ENCODE measurements at places on chromosomes 11 and 22.

DNA sequence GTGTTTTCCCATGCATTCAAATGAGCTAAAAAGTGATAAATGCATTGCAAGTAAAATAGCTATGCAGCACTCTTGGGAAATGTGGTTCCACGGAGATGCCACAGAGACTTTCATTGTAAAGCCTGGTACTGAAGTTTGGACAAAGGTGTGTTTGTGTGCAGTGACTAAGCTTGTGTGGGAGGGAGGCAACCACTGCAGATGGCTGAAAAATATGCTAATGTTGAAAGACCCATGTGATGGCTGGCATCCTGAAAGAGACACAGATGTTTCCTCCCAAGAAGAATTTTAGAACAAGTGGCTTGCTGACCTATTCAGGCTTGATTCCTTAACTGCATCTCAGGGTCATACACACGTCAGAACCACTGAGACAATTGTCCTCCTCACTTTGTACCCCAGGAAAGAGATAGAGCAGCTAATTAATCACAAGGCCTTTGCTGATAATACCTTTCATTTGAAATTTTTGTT lies 73.8 kb downstream of the FAM76B start:
- peak; percentile 3 for DNase-seq

DNA sequence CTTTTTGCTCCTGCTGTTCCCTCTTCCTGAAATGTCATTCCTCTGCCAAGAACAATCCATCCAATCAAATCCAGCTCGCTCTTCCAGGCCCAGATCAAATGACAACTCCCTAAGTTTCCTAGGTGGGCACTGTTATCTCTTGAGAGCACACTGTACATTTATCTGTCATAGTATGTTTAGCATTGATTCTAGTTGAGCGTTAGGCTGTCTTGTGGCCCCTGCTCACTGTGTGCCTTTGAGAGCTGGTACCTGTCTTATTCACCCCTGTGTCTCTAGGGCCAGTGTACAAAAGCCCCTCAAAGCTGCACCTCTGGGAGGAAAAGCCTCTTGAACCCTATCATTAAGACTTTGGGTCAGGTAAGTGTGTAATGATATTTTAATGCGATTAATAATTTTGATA lies 7.1 kb upstream of the LMO2 start:
- no peak for DNase-seq

GRCh38 chr11:66495401-66495854 lies 15.0 kb upstream of the BBS1 start:
- DNase-seq = no peak

- no peak for DNase-seq
These were observed 10.4 kb upstream of the FXYD2 start for GRCh38 chr11:117834838-117835443.

- DNase-seq = no peak
These were observed 177.8 kb upstream of the NARS2 start for GRCh38 chr11:78752494-78752893.

- DNase-seq = no peak
These were observed 4746.2 kb upstream of the OR11H1 start for GRCh38 chr22:10781571-10782403.

DNA sequence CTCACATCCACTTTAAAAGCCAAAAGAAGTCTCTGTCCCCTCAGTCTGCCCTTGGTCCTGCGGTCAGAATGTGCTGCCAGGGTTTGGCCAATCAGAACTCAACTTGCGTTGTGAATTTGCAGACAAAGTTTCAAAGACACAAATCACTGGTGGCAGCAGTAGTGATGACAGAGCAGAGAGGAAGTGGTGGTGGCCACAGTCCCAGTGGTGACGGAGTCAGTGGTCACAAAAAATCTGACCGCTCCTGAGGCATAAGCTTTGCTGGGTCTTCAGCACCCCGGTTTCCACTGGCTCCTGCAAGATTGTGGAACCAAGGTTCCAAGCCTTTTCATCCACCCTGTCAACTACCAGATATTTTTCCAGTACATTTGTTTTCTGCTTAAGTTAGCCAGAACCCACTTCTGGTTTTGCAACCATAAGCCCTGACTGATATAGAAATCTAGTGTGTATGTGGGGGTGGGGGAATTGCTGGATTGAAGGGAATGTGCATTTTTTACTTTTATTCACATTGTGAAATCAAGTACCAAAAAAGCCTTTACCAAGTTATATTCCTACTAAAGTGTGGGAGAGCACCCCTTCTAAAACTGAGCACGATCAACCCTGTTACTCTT lies 112.3 kb downstream of the TMPRSS5 start:
- no peak for DNase-seq

GRCh38 chr11:61617515-61617914 lies 36.6 kb upstream of the SYT7 start:
- DNase-seq = no peak

DNA sequence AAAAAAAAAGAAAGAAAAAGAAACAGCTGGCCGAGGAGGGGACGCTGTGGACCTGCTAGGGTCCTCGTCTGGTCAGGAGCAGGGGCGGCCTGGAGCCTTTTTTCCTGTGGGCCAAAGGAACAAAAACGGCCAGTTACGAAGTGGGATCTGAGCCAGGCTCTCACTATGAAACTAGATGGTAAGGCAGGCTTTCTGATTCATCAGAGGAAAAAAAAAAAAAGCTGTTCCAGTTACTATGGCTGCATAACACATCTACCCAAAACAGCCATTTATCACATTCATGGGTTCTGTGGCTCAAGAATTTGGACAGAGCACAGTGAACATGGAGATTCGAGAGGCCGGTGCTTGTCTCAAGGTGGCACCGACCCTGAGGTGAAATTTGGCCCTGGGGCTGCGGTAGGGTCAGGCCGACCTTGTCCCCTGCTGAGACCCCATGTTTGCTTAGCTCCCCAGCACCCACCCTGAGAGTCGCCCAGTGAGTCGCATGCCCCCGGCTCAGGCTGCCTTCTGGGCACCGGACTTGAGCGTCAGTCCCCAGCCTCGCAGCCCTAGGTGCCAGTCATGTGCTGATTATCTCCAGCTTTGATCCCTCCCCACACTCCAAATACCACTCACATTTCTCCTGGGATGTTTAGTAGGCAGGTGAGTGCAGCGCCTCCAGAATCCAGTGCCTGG lies 34.2 kb downstream of the MRGPRD start:
- no peak for DNase-seq

DNA sequence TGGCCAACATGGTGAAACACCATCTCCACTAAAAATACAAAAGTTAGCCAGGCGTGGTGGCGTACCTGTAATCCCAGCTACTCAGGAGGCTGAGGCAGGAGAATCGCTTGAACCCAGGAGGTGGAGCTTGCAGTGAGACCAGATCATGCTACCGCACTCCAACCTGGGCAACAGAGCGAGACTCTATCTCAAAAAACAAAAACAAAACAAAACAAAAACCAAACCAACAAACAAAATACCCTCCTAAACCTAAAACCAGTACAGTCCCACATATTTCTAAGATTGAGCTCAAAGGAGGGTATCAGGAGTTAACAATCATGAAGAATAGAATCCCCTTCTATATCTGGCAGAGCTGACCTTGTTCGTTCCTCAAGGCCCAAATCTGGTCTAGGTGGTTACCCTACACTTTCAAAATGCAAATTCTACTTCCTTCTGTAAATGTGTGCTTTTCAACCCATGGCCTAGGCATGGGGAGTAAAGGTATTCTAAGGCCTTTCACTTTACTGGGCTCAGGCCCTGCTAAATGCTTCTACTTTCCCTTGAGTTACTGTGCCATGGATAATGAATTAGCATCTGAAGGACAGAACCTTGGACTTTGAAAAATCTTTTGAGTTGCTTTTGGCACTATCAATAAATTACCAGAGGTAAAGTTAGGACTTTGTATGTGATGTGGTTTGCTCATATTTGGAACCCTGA lies 10.4 kb upstream of the PPP2R1B start:
- DNase-seq = no peak

DNA sequence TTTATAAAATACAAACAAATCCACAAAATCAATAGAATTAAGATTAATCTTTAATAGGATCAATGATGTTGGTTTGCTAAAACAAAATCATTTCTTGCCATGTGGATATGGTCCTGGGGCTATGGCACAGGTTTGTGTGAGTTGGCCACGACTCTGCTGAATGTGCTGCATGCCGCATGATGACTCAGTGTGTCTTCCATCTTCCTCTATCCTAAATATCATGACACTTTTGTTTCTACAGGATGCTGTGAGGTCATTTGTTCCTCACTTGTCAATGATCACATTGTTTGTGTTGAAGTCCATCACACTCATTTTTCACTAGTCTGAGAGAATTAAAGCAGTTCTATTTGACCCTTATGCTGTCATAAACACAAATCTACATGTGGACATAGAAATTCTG lies 167.2 kb upstream of the ZBED5 start:
- no peak for DNase-seq

DNA sequence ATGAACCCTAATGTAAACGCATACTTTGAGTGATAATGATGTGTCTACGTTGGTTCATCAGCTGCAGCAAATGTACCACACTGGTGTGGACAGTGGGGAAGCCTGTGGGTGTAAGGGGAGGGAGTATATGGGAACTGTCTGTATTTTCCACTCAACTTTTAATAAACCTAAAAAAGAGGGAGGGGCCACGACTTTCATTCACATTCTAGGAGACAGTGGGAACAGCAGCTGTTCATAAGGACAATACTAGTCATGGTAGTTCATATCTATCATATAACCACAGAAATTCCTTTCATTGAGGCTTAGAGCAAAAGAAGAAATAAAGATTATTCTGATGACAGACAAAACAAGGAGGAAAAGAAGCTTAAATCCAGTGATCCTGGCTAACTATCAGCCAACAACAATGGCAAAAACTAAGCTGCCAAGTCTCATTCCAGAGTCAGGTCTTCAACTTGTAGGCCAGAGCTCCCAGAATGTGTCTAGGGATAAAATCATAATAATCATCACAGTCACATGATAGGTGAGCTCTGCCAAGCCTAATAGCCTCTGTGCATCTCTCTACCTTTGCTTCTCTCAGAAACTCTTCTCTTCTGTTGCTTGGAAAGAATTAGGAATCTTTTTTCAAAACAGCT lies 59.4 kb upstream of the CHRM4 start:
- no peak for DNase-seq

- no peak for DNase-seq
These were observed 3.6 kb downstream of the TRIM29 start for GRCh38 chr11:120134106-120134930.

GRCh38 chr11:14443638-14444037 lies 56.0 kb downstream of the COPB1 start:
- no peak for DNase-seq

DNA sequence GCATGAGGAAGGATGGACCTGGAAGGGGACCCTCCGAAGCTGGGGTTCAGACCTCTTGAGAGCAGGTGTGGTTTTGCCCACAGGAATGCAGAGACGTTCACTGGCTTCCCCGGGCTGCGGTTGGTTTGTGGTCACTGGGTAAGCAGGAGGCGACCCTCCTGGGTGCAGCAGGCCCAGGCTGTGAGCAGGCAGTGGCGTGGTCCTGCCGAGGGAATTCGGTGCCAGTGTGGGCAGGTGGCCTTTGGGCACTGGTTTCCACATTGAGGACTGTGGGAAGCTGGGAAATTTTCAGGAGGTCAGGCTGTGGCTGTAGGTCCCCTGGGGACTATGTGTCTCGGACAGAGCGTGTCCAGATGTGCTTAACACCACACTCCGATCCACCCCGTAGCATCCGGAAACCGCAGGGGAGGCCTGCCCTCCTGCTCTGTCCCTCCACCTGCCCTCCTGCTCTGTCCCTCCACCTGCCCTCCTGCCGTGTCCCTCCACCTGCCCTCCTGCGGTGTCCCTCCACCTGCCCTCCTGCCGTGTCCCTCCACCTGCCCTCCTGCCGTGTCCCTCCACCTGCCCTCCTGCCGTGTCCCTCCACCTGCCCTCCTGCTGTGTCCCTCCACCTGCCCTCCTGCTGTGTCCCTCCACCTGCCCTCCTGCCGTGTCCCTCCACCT lies 27.5 kb downstream of the TPCN2 start:
- no peak for DNase-seq

GRCh38 chr11:11979488-11980117 lies 28.8 kb downstream of the DKK3 start:
- DNase-seq = no peak

DNA sequence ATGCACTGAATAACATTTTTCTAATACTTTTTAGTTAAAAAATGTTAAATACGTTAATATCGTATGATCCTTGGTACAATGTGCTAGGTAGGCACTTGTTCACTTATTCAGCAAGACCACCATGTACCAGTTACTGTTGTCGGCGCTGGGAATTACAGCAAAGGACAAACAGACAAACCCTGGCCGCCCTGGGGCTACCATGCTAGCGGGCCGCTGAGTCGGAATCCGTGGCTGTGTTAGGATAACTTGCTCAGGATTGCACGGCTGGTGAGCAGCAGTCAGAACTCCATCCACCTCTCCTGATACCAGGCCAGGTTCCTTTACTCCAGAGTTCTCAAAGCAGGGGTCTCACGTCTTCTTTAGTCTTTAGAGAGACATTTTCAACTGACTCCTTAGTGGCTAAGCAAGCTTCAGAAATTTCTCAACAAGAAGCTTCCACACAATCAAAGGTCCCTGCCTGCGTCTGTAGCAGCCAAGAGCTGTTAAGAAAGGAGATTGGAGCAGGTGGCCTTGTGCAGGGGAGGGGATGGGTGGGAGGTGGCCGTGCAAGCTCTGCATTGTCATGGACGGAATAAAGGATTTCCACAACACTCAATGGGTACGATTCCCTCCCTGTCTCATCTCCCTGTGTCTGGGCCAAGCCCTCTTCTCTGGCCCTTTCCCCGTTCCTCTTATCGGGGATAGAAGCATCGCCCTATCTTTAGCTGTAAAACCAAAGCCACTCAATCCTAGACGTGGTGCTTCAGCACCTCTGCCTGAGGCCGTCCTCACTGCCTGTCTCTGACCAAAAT lies 39.8 kb upstream of the NNMT start:
- DNase-seq = no peak

DNA sequence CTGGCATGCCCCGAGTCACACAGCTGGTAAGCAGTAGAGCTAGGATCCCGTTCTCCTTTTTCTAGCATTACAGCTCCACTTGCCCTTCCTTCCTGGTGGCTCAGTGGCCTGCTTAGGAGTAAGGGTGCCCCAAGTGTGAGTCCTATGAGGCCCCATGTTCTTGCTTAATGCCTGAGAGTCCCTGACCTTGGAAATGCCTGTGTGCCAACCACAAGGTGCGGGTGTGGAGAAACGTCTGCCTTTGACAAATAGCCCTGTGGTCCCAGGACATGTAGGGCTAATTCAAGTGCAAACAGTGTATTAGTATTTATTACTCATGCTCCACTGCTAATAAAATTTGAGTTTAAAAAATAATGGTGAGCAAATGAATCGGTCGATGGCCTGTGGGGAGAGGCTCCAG lies 18.4 kb downstream of the GRIK4 start:
- DNase-seq = no peak

- DNase-seq = no peak
These were observed 977 bp upstream of the SORL1-AS1 start for GRCh38 chr11:121453589-121454299.

GRCh38 chr11:120632579-120632978 lies 121.0 kb downstream of the GRIK4 start:
- no peak for DNase-seq

DNA sequence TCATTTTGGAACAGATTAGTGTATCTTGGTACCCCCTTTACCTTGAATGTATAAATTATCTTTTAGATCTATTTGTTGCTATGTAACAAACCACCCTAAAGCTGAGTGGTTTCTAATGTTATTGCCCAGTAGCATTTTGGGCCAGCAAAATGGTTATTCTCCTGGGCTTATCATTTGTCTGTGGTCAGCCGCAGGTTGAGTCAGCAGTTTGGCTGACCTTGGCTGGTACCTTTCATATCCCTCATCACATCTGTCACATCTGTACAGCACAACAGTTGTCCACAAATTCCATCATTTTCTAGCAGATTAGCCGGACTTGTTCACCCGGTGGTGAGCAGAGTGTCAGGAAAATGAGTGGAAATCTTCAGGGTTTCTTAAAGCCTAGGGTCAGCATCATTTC lies 588.5 kb upstream of the ARHGAP42 start:
- no peak for DNase-seq

Measured in activated CD4-positive, CD25-positive, alpha-beta regulatory T cell (primary cell).